ENCODE measurements at places on chromosomes 2 and 18. TPM values are rescaled to one million over a fixed set of nuclear protein-coding genes. Genes with fewer than 3 reads are reported as not detected.
A peak's percentile ranks its signal among the peaks of the same experiment; 100 is the strongest.

DNA sequence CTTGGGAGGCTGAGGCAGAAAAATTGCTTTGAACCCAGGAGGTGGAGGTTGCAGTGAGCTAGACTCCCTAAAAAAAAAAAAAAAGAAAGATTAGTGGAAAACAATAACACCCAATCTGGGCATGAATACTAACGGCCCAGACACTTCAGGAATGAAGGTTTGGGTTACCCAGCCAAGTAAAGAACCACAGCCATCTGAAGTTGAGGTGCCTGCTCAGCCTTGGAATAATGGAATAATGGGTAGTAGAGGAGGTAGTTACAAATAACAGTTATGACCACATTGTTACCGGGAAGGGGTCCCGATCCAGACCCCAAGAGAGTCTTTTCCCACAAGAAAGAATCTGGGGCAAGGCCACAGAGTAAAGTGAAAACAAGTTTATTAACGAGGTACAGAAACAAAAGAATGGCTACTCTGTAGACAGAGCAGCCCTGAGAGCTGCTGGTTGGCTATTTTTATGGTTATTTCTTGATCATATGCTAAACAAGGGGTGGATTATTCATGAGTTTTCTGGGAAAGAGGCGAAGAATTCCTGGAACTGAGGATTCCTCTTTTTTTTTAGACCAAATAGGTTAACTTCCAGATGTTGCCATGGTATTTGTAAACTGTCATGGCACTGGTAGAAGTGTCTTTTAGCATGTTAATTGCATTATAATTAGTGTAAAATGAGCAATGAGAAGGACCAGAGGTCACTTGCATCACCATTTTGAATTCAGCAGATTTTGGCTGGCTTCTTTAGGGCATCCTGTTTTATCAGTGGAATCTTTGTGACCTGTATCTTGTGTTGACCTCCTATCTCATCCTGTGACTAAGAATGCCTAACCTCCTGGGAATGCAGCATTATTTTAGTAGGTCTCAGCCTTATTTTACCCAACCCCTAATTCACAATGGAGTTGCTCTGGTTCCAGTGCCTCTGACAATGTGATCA is 96.2 kb upstream of the HAAO start:
- no peak overlapping the region for H3K27ac ChIP-seq
- no peaks in the 10 kb centered on the region for H3K36me3 ChIP-seq
- H3K27me3 ChIP-seq: no peaks in the 10 kb centered on the region
- no peak for DNase-seq
- no peaks in the 10 kb centered on the region for H3K4me1 ChIP-seq
- H3K4me3 ChIP-seq: no peak overlapping the region

Gene ZNF513
- 12.9 TPM for total RNA-seq

DNA sequence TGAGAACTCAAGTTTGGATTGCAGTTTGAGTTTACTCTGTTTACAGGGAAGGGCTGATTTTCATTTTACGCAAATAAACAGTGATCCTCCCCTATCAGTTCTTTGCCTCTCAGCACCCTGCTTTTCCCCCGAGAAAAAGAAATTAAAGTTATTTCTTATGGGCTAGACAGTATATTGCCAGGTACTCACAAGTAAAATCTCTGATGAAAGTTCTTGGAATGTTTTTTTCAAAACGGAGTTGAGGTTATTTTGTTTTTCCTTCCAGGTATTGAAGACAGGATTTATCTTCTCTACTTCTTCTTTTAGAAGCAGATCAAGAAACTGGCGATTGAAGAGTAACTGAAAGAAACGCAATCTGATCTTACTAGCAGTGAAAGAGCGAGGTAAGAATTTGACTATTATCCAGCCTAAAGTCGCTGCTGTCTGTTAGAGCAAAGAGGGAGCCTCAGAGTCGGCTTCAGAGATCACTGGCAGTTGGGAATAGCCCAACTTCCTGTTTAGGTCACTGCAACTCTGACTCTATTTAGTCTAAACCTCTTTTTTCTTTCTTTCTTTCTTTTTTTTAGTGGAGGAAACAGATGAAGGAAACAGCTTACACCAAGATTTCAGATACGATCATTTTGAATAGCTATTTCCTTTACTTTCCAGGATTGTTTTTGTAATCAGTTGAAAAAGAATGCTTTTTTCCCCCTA is at the start of gene TFPI:
TSS of gene TFPI (minus strand) at position 425 of the 693 bp plus-strand sequence. CDS start 50,667 bp downstream, outside the sequence.
- peak within 1 kb of the TSS; percentile 83 for H3K27ac ChIP-seq
- no peak for DNase-seq
- H3K4me3 ChIP-seq: peak within 1 kb of the TSS; percentile 36
- H3K4me1 ChIP-seq: no peaks in the 10 kb centered on the region

Gene OSBPL1A
- total RNA-seq: 90.9 TPM

DNA sequence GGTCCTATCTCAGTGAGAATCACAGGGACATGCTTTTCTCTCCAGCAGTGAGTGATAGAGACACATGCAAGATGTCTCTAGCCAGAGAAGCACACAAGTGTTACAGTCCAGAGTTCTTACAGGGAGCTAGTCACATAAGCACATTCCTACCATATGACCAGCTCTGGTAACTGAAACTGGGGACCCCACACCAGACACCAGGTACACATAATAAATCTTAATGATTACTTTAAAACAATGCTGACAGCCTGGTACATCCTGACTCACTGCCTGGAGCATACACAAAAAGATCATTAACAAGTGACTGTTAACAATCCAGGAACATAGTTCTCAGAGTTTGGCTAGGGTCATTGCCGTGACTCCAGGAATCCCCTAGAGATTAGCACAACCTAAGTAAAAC is 53.6 kb downstream of the GALNT1 start:
- no peak overlapping the region for H3K4me3 ChIP-seq
- H3K27me3 ChIP-seq: no peaks in the 10 kb centered on the region
- H3K27ac ChIP-seq: no peak overlapping the region
- no peak for DNase-seq
- H3K36me3 ChIP-seq: no peaks in the 10 kb centered on the region

GRCh38 chr2:40450066-40450795 is 1.7 kb downstream of the SLC8A1 start:
- no peaks in the 10 kb centered on the region for H3K27me3 ChIP-seq
- H3K4me3 ChIP-seq: peak overlapping the region; percentile 11
- no peaks in the 10 kb centered on the region for H3K36me3 ChIP-seq
- no peaks in the 10 kb centered on the region for H3K4me1 ChIP-seq

Gene TTR
- not detected for total RNA-seq

DNA sequence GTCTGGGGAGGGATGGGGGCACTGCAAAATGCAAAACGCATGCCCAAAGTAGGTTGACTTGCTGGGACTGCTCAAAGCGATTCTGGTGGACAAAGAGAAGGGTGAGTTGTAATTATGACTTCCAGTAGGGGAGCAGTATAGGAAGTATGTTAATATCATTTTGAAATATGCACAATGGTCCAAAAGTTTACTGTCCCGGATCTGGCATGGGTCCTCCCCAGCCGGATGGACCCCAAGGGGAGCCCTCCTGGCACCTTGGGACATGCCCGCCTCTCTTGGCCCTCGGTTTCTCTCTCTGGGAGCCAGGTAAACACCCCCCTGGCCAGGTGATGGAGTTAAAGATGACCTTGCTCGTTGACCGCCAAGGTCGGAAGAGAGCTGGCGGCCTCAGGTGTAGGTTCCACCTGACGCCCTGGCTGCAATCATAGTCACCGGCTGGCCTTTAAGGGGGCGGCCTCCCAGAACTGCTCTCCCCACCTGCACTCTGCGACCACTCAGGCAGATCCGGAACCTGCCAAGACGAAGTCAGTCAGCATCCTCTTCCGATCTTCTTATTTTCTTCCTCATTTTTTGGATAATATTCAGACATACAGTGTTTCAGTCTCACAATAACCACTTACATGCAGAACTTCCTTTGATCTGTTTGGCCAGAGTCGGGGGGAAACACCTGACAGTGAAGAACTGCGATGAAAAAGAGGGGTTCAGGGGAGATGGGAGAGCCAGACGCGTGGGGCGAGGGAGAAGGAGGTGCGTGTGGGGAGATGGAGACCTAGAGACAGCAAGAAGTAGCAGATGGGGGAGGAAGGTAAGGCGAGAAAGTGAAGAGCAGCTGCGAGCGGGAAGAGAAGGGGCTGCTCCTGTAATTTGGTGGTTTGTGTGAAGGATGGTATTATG is 148.3 kb downstream of the MEIS1 start:
- no peaks in the 10 kb centered on the region for H3K4me1 ChIP-seq
- no peak overlapping the region for H3K4me3 ChIP-seq
- H3K36me3 ChIP-seq: no peaks in the 10 kb centered on the region
- no peaks in the 10 kb centered on the region for H3K27me3 ChIP-seq

Gene RBM44
- under 0.01 TPM for total RNA-seq

- H3K27me3 ChIP-seq: no peaks in the 10 kb centered on the region
- H3K4me1 ChIP-seq: no peaks in the 10 kb centered on the region
- no peak overlapping the region for H3K27ac ChIP-seq
- H3K4me3 ChIP-seq: no peak overlapping the region
- no peak for DNase-seq
Observed at GRCh38 chr2:188345020-188345419, 53.3 kb downstream of the GULP1 start.

DNA sequence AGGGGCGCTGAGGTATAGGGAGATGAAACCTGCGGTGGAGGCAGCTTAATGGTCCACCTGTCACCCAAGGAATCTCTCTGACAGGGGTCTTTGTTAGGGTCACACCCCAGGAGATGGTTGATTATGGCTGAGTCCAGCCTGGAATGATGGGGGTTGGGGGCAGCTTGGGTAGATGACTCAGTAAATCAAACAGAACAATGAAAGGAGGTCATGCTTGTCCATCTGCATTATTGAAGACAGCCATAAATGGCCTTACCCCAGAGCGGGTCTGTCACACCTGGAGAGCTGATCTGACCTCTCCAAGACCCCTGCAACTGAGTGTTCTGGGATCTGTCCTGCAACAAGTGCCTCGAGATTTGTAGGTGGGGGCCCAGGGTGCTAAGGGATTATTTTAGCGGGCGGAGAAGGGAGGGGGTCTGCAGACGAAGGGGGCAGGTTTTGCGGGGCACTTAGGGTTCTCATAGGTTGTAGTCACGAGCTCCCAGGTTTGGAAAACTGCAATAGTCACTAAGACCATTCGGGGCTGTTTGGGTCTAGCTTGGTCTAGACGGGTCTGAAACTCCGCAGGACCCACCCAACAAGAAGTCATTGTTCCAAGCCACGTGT is 771 bp upstream of the IGFBP2 start:
- no peaks in the 10 kb centered on the region for H3K36me3 ChIP-seq
- H3K4me1 ChIP-seq: no peaks in the 10 kb centered on the region
- DNase-seq: no peak
- H3K27ac ChIP-seq: no peak overlapping the region
- H3K4me3 ChIP-seq: no peak overlapping the region

Gene POU3F3
- not detected for total RNA-seq

Gene IL1R1
- 29.5 TPM for total RNA-seq

GRCh38 chr2:175187378-175187777 is 5.9 kb upstream of the ATP5MC3 start:
- DNase-seq: no peak
- no peaks in the 10 kb centered on the region for H3K36me3 ChIP-seq
- no peak overlapping the region for H3K4me3 ChIP-seq
- no peaks in the 10 kb centered on the region for H3K4me1 ChIP-seq
- no peaks in the 10 kb centered on the region for H3K27me3 ChIP-seq
- H3K27ac ChIP-seq: no peak overlapping the region

DNA sequence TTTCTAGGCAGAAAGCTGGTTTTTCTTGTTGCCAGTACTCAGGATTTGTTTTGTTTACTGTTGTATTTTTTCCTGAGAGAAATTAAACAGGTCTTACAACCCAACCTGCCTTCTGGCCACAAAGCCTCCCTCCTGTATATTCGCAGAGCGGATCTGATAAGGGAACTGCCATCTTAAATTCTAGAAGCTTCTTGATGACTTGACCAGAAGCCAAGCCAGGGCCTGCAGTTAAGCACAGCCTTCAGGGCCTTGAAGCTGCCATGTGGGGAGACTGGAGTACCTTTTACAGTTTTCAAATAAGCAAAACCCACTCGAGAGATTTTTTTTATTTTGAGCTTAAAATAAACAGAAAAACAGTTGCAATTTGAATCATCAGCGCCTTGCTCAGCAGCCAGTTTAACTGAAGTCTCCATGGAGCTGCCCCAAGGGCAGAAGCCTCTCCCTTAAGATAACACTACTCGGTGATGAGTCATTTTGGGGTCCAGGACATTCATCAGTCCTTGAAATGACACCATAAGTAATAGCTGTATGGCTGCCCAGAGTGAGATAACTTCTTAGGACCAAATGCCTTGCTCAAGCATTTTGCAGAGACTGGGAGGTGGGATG is 51.5 kb upstream of the PHLPP1 start:
- no peak overlapping the region for H3K4me3 ChIP-seq
- no peak overlapping the region for H3K27ac ChIP-seq
- H3K4me1 ChIP-seq: no peaks in the 10 kb centered on the region

DNA sequence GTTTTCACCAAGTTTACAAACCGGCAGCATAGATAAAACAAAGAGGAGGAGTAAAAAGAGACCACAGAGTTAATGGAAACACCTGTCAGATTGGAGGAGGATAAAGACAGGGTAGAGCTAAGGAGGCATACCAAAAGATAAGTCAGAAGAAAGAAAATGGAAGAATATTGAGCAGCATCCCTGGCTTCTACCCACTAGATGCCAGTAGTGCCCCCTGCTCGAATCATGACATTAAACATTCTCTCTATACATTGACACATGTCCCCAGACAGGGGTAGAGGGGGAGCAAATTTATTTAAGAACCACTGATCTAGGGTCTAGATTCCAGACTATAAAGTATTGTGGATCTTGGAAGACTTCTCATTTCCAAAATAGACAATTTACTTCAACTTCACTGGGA is 159.8 kb upstream of the ETAA1 start:
- H3K27ac ChIP-seq: no peak overlapping the region
- no peaks in the 10 kb centered on the region for H3K27me3 ChIP-seq
- no peaks in the 10 kb centered on the region for H3K4me1 ChIP-seq
- H3K36me3 ChIP-seq: no peaks in the 10 kb centered on the region

GRCh38 chr2:176178757-176179295 is 9.6 kb upstream of the HOXD1 start:
- peaks cover 3% of the 10 kb centered on the region for H3K27me3 ChIP-seq
- peak overlapping the region; percentile 48 for H3K27ac ChIP-seq
- no peaks in the 10 kb centered on the region for H3K36me3 ChIP-seq
- H3K4me3 ChIP-seq: no peak overlapping the region
- DNase-seq: no peak

GRCh38 chr18:11073971-11074370 is 75.4 kb downstream of the PIEZO2 start:
- no peaks in the 10 kb centered on the region for H3K36me3 ChIP-seq
- no peak overlapping the region for H3K4me3 ChIP-seq
- no peaks in the 10 kb centered on the region for H3K27me3 ChIP-seq
- H3K4me1 ChIP-seq: no peaks in the 10 kb centered on the region

Gene EMILIN1
- total RNA-seq: 56.6 TPM

Gene C2orf15
- not detected for total RNA-seq

GRCh38 chr2:84897773-84898172 is 7.7 kb upstream of the TMSB10 start:
- DNase-seq: no peak
- no peaks in the 10 kb centered on the region for H3K36me3 ChIP-seq
- H3K27ac ChIP-seq: no peak overlapping the region
- H3K4me1 ChIP-seq: peaks cover 40% of the 10 kb centered on the region

DNA sequence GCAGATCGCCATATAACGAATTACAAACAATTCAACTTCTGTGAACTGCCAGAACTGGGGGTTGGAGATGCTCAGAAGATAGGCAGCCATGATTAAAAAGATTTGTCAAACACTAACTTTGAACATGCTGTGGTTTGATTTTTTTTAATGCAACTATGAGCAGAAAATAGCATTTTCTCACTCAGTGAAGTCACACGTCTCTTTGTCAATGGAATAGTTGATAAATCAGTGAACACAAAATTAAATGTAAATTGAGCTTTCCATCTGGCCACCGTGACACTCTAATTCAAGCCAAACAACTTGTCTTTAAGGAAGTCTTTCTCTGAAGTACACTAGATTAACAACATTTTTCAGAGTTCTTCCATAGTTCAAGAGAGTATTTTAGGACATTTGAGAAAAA is 228.6 kb upstream of the LINC00305 start:
- DNase-seq: no peak
- no peak overlapping the region for H3K27ac ChIP-seq
- H3K27me3 ChIP-seq: no peaks in the 10 kb centered on the region

Gene TUBA3D
- total RNA-seq: not detected

Gene VIT
- total RNA-seq: 55.2 TPM

Gene ZNF521
- total RNA-seq: 32.7 TPM

Measured in tibial nerve (tissue), 4 donors.